Stimulated activated CD4-positive, alpha-beta T cell treated with anti-CD3 and anti-CD28 coated beads, Interleukin-1b, Interleukin-23, amount 100 ng/mL, for 48 hours (primary cell): ENCODE measurements at places on chromosomes 6 and 20.

- DNase-seq: no peak
These were observed 320.7 kb downstream of the RNF144B start for GRCh38 chr6:18707714-18708439.

DNA sequence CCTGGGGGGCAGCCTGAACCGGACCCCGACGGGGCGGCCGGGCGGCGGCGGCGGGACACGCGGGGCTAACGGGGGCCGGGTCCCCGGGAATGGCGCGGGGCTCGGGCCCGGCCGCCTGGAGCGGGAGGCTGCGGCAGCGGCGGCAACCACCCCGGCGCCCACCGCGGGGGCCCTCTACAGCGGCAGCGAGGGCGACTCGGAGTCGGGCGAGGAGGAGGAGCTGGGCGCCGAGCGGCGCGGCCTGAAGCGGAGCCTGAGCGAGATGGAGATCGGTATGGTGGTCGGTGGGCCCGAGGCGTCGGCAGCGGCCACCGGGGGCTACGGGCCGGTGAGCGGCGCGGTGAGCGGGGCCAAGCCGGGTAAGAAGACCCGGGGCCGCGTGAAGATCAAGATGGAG is 636 bp downstream of the SRF start:
- peak; percentile 18 for DNase-seq

DNA sequence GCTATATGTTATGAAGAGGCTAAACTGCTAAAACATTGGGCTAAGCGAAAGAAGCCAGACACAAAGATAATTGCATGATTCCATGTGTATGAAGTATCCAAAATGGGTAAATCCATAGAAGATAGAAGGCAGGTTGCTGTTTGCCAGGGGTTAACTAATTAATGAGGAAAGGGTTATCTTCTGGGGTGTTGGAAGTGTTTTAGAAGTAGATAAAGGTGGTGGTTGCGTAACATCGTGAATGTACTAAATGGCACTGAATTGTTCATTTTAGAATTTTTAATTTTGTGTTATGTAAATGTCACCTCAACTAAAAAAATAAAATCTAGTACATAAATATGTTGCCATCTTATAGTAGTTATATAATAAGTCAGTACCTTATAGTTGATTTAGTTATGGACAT is 104.4 kb upstream of the ADGRF4 start:
- no peak for DNase-seq

GRCh38 chr6:168890306-168890980 is 363.2 kb downstream of the THBS2 start:
- DNase-seq: no peak

- no peak for DNase-seq
These were observed 84.5 kb upstream of the MCHR2 start for GRCh38 chr6:100078509-100078908.

- peak; percentile 75 for DNase-seq
These were observed 13.8 kb downstream of the UCKL1 start for GRCh38 chr20:63942250-63942951.

DNA sequence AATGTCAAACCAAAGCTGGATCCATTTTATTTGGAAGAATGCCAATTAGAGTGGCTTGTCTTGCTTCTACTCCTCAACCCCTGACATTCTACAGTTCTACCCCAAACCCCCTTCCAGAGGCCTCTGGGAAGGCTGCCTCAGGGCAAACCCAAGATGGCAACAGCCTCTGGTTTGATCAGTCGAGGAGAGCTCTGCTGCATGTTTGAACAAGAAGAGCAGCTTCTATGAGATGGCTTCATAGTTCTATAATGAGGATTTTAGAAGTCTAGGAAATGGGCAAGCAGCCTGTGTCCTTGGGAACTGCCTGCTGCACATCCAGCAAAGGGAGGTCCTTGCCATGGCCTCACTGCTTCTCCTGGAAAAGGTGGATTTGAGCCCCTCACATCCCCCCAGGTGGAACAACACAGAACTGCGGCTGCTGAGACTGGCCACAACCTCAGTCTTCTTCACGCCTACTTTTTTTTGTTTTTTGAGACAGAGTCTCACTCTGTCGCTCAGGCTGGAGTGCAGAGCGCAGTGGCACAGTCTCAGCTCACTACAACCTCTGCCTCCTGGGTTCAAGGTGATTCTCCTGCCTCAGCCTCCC is 37.9 kb downstream of the ZC3H12D start:
- DNase-seq: no peak

DNA sequence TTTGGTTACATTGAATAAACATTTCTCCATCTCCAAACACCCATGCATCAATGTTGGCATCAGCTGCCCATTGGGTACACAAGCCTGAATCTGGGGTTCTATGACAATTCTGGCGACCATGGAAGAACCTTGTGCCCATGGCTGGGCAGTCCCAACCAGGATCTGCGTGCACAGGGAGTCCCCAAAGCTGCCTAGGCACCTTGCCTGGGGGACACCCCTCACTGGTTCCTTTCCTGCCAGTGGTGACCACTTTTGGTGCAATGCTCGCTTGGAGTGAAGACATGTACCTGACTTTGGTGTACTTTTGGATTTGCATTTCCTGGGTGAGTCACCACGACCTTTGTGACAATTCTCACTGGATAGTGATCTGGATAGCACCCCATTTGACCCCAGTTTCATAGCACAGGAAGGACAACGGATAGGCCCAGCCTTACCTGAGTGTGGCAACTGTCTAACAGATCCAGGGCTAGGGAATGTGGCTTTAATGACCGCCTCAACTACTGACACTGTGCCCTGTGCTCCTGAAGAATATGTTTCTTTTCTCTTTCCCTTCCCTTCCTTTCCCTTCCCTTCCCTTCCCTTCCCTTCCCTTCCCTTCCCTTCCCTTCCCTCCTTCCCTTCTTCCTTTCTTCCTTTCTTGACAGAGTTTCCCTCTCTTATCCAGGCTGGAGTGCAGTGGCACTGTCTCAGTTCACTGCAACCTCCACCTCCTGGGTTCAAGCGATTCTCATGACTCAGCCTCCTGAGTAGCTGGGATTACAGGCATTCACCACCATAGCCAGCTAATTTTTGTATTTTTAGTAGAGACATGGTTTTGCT is 7.1 kb downstream of the SPINT3 start:
- no peak for DNase-seq

- DNase-seq: no peak
These were observed 120.2 kb downstream of the MYB start for GRCh38 chr6:135301304-135301703.

DNA sequence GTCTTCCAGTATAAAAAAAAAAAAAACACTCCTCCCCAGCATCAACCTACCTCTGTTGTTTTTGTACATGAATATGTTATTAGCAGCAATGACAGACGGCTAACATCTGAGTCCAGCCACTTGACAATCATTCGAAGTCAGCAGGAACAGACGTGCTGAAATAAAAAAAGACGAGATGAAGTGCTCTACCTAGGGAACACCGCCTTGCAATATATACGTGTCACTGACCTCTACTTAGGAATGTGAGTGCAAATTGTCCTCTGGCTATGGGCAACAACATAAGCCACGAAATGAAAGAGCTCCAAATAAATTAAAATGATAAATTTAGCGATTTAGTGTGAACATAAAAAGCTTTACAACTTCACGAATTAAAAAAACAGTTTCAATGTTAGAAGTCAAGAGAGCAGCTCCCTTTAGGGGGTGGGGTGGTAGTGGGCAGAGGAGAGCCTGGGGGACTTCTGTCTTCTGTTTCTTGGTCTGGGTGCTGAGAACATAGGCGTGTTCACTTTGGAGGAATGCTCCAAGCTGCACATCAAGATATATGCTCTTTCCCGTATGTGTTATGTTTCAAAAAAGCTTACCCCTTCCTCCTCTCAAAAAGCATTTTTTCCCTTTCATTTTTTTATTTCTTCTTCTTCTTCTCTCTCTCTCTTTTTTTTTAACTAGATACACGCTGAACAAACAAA is 23.3 kb downstream of the EDN1 start:
- DNase-seq: no peak

DNA sequence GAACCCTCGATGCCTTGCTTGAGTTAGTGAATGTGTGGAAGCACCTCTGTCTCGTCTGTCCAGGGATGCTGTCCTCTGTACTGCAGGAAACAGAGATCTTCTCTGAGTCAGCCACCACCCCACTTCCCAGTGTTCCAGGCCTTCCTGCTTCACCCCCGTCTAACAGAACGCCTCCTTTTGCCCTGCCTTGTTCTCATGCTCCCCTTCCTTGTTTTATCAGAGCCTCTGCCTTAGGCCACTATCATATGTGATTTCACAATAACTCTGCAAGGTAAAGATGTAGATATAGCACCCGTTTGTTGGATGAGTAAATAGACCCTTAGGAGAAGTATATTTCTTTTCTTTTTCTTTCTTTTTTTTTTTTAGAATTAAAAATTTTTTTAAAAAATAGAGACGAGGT is 106.7 kb upstream of the CLDN20 start:
- no peak for DNase-seq
